ENCODE measurements at places on chromosomes 3 and 15. TPM values are rescaled to one million over a fixed set of nuclear protein-coding genes. Genes with fewer than 3 reads are reported as not detected.

Gene GOLGA8S
- not detected for total RNA-seq

- H3K27me3 ChIP-seq = no peaks in the 10 kb centered on the region
- no peaks in the 10 kb centered on the region for H3K36me3 ChIP-seq
- no peak overlapping the region for H3K4me3 ChIP-seq
These were observed 733.2 kb upstream of the GOLIM4 start for GRCh38 chr3:168828943-168829342.

DNA sequence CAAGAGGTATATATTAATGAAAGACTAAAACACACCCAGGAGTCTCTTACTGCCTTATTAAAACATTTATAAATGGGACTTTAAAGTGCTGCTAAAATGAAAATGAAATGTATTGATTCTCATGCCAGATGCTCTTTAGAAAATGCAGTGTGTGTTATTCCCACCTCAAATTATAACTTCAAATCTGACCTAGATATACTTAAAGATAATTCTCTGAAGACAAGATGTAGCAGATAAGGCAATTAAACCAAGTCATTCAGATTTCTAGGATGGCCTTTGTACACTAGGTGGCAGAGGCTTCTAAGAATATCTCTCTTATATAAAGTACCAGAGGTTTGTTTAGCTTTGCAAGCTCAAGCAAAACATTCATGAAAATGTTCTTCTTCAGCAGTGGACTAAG, 26.9 kb upstream of the GOLGA8B start:
- H3K27ac ChIP-seq = no peak overlapping the region
- H3K27me3 ChIP-seq = no peaks in the 10 kb centered on the region
- H3K4me1 ChIP-seq = no peaks in the 10 kb centered on the region
- DNase-seq = no peak

Gene IL5RA
- total RNA-seq = not detected

DNA sequence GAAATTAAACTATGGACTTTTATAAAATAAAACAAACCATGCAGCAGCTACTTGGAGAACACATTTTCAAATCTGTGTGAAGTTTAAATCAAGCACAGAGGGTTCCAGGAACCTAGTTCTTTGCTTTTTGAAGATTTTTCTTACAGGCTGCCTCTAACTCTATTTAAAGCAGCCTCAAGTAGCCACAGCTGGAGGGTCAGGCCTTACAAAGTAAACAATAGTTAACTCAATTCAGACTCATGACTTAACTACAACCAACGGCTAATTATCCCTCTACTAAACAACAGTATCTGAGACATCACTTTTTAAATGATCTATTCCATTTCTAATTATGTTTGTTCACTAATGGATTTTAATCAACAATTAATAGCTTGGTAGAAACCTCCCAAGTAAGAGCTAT, 9.8 kb downstream of the LRIG1 start:
- H3K27ac ChIP-seq = peak overlapping the region; percentile 43
- H3K4me1 ChIP-seq = peaks cover 93% of the 10 kb centered on the region
- no peak for DNase-seq
- no peaks in the 10 kb centered on the region for H3K36me3 ChIP-seq

DNA sequence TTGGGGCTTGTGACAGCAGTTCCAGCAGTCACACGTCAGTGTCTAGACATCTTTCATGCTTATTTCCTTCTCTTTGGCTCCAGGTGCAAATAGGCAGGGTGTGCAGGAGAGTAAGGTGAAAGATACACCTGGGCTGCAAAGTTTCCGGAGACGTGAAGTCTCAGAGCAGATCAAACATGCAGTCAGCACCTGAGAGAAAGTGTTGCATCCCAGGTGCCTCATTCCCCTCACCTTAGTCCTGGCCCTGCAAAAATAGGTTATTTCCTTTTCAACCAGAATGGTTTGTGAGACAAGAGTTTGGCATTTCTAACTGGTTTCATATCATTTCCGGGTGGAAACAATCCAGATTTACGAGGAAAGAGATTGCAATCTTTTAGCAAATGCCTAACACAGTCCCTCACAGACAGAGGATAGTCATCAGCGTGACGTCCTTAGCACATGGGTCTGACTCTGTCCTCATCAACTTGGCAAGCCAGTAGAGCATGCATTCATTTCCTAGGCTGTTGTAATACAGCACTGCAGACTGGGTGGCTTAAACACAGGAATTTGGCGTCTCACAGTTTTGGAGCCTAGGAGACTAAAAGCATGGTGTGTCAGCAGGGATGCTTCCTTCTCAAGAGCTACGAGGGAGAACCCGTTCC, 58.2 kb upstream of the ARRDC4 start:
- H3K4me1 ChIP-seq = no peaks in the 10 kb centered on the region
- peaks cover 40% of the 10 kb centered on the region for H3K27me3 ChIP-seq
- no peak for DNase-seq
- no peak overlapping the region for H3K4me3 ChIP-seq

DNA sequence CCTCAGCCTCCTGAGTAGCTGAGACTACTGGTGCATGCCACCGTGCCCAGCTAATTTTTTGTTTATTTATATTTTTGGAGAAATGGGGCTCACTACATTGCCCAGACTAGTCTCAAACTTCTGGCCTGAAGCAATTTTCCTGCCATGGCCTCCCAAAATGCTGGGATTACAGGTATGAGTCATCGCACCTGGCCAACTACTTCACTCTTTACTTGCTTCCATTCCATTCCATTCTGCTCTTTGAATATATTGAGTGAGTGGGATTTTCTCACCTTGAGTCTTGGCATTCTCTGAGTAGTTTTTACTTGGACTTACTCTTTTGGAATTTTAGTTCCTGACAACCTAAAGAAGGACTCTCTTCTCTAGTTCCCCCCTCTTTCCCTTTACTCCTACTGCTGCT, 93.8 kb upstream of the UNC13C start:
- no peak overlapping the region for H3K4me3 ChIP-seq
- DNase-seq = no peak
- no peaks in the 10 kb centered on the region for H3K36me3 ChIP-seq
- H3K4me1 ChIP-seq = no peaks in the 10 kb centered on the region
- H3K27me3 ChIP-seq = no peaks in the 10 kb centered on the region
